ENCODE measurements at places on chromosomes 13 and 19.

DNA sequence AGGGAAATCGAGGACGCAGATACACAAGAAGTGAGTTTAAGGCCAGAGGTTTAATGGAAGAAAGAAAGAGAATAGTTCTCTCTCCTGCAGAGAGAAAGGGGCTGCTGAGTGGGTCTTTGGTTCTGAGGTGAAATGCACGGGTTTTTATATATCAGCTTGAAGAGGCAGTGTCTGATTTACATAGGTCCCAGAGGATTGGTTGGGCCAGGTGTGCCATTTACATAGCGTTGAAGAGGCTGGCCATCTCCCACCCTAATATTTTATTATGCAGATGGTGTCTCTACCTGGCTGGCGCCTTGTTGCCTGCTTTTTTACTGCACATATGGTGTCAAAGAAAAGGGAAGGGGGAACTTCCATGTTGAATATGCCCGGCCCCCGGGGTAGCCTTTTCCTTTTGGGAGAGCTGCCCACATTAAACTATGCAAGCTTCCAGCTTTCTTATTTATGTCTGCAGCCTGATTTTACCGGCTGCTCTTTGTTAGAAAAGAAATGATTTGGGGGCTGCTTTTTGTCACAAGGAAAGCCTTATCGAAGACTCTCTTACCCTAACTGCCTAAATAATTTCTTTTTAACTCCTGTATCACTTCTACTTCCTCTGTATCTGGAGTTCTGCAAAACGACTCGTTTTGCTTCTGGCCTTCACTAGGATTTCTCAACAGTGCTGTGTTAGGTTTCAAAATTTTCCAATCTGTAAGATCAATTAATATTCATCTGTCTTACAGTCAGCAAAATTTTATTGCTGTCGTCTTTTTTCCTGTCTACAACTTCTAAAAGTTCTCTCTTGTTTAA lies 268.5 kb downstream of the B3GLCT start:
- DNase-seq, result no peak

DNA sequence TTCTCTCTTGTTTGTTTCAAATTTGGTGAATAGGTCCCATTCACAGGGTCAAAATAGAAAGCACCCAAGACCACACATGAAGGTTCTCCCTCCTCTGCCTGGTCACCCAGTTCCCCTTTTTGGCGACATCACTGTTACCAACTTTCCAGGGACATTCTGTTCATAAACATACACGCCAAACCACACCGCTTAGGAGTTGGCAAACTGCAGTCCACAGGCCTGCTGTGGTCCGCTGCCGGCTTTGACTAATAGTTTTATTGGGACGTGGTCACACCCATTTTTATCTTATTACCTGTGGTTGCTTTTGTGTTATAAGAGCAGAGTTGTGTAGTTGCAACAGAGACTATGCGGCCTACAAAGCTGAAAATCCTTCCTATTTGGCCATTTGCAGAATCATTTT lies 24.2 kb downstream of the UHRF1 start:
- DNase-seq, result no peak

GRCh38 chr13:24287748-24288287 lies 21.6 kb upstream of the C1QTNF9 start:
- DNase-seq, result no peak

DNA sequence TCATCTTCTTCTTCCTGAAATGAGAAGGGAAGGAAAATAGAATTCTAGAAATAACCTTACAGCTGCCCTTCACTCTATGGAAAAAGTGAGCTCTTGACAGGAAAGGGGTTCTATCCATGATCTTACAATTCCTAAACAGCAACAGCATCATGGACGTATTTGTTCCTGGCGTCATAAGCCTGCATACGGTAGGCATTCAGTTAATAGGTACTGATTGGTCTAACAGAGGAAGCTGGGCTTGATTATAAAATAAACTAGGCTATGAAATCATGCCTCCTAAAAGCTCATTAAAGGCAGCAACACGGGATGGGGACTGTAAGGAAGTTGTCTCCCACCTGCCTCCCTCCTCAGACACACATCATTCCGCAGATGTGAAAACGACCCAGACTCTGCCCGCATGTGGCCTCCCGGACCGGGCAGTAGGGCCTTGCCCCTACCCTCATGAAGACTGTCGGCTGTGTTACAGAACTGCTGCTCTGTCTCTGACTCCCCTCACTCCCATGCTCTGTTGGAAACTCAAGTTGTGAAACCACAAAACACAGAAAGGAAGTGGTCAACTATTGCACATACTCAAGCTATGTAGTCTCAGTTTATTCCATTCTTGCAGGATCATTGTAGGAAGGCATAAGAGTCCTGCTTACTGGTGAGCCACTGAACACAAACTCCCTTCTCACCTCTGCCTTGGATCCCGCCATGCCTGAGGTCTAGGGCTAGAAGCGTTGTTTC lies 129.8 kb downstream of the DLEU7 start:
- DNase-seq, result no peak

- DNase-seq, result no peak
These were observed 375.4 kb upstream of the ZNF507 start for GRCh38 chr19:31970027-31970461.

GRCh38 chr19:344625-345319 lies at the start of gene MIER2:
Gene MIER2, minus strand, starts transcription at chr19:344796. Its CDS starts 14 bp downstream, at chr19:344782.
- DNase-seq, result peak; percentile 92

GRCh38 chr13:63880705-63881104 lies 2465.1 kb upstream of the PCDH20 start:
- no peak for DNase-seq

GRCh38 chr19:2243274-2244124 lies 5.6 kb upstream of the AMH start:
- no peak for DNase-seq

DNA sequence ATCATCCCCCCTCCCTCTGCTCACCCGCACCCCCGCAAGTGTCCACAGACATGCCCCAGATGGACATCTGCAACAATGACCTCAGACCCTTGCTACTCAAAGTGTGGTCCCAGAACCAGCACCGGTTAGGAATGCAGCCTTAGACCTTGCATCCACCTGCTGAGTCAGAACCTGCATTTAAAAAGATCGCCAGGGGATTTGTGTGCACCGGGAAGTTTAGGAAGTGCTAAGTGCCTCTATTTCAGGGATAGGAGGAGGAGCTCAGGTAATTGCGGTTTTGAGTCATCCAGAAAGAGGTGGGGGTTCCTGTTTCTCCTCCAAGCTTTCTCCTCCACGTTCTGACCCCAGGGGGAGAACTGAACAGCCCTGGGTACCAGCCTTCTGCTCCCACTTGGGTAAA lies 46.2 kb downstream of the CACNA1A start:
- DNase-seq, result no peak

- DNase-seq, result peak; percentile 77
These were observed 8.0 kb downstream of the RGCC start for GRCh38 chr13:41465241-41465847.

DNA sequence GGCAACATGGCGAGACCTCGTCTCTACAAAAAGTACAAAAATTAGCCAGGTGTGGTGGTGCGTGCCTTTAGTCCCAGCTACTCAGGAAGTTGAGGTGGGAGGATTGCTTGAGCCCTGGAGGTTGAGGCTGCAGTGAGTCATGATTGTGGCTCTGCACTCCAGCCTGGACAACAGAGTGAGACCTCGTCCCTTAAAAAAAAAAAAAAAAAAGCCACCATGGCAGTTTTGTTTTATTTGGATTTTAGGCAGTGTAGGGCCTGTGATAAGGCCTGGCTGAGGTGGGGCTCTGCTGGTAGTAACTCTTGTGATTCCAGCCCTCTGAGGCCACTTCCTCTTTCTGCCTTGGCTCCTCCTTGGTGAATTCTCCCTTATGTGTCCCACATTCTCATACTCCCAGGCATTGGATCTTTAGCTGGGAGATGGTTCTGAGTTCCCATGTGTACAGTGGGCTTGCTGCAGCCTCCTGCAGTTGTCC lies 39.2 kb downstream of the GATAD2A start:
- DNase-seq, result no peak

GRCh38 chr13:91174886-91175501 lies 172.5 kb upstream of the MIR17HG start:
- DNase-seq, result no peak

- no peak for DNase-seq
These were observed 8.8 kb upstream of the BBC3 start for GRCh38 chr19:47239610-47240296.

GRCh38 chr19:372306-372890 lies 27.8 kb upstream of the MIER2 start:
- no peak for DNase-seq

GRCh38 chr19:37332839-37333238 lies 38.1 kb upstream of the ZNF527 start:
- DNase-seq, result no peak

GRCh38 chr19:782185-782877 lies 14.9 kb upstream of the PTBP1 start:
- DNase-seq, result no peak

GRCh38 chr19:35592226-35592625 lies 6.3 kb downstream of the PMIS2 start:
- no peak for DNase-seq

DNA sequence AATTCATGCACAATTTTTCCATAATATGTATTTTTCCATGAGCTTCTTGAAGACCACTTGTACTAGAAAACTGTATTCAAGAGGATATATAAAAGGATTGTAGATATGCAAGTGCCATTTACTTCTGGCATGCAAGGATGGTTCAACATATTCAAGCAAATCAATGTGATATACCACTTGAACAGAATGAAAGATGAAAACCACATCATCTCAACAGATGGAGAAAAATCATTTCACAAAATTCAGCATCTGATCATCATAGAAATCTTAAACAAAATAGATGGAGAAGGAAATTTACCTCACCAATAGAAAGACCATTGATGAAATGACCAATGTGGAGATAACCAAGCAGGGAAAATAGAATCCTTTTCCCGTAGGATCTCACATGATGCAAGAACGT lies 5.1 kb upstream of the ZNF816 start:
- DNase-seq, result no peak

DNA sequence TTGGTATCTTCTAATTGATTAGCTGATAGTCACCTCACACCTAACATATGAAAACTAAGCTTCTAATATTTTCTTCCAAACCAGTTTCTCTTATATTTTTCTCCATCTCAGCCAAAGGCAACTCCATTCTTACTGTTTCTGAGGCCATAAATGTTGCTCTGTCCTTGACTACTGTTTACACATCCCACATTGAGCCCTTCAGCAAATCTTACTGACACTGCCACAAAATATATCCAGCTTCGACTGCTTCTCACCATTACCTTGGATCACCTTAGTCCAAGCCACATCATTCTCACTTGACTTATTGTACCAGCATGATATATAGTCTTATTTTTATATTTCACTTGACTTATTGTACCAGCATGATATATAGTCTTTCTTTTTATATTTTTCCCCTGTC lies 121.6 kb downstream of the MAB21L1 start:
- no peak for DNase-seq

DNA sequence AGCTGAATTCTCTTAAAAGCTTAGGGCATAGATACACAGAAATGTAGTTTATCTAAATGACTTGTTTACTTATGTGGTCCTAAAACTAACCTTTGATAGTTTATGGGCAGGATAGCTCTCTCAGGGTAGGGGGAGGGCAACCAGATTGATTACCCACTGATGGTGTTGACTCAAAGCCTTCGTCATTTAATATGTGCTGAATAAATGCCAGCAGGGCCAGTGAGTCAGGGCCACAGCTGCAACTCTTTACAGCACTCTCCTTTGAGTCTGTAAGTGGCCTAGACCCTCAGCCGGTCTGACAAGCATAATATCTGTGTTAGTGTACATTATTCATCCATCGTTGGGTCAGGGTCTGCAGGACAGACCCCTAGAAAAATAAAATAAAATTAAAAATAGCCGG lies 128.5 kb downstream of the ZNF675 start:
- no peak for DNase-seq

DNA sequence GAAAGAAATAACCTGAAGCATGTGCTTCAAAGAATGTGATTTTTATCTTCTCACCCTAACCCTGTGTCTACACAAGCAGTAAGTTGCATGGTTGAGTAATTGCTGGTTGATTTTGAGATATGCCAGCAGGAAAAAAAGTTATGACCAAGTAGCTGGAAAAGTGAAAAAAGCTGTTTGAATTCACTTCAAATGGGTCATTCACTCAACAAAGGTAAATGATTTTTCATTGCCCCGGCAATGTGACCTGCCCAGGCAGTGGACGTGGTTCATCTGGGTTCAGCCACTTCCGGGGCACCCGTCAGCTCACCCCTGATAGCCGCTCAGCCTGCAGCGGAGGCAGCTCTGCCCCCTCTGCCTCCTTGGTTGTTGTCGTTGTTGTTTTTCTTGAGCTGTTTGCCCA lies 18.5 kb downstream of the TNFRSF19 start:
- no peak for DNase-seq

- no peak for DNase-seq
These were observed 324 bp upstream of the FBXO17 start for GRCh38 chr19:38975861-38976271.

DNA sequence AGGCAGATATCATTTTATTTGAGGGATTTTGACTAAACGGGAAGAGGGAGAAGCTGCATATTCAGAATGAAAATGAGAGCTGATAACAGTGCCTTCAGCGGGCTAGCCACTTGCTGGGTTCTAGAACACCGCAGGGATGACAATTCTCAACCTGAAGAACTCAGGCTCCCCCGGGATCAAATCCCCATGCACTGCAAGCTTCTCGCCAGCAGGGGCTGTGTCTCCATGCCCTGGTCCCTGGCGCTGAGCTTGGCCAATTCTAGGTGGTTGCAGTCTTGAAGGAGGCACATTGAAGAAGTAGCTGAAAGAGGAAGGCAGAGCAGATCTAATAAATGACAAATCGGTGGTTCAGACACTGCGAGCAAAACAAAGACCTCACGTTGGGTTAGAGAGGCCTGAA lies 128.7 kb downstream of the UQCRFS1 start:
- no peak for DNase-seq

- DNase-seq, result no peak
These were observed 1.3 kb downstream of the SLC25A42 start for GRCh38 chr19:19064811-19065745.

DNA sequence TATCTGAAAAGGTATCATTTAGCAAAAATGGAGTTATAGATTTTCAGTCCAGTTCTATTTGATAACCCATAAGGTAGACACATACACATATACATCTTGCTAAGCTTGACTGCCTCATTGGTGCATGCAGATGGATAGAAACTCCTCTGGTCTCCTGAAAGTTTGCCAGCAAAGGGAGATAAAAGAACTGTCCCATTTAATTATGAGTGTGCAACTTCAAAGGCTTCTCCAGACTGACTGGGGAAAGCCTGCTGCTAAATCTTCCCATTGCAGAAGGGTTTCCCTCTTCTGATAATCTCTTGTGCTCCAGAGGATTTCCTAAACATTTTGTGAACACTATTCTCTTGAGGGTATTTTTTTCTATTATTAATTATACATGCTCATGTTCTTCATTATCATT lies 131.9 kb downstream of the ITGBL1 start:
- no peak for DNase-seq

All from stimulated activated CD4-positive, alpha-beta T cell treated with anti-CD3 and anti-CD28 coated beads, Interleukin-12 subunit alpha, Interleukin-12 subunit beta, amount 100 ng/mL, for 48 hours (primary cell).